ENCODE measurements at places on chromosomes 12 and 14. TPM values are rescaled to one million over a fixed set of nuclear protein-coding genes. Genes with fewer than 3 reads are reported as not detected.

Gene KRT72
- not detected for total RNA-seq

Gene TMEM132C
- not detected for total RNA-seq

Gene DAO
- total RNA-seq: not detected

Gene NUBPL
- 15.8 TPM for total RNA-seq

Gene CHPT1
- 32.1 TPM for total RNA-seq

Gene MYH6
- total RNA-seq: not detected

Data from placental epithelial cell (primary cell).